HL-60 (cell line): ENCODE measurements at places on chromosomes 16 and 17.

- no peak for DNase-seq
These were observed 50.9 kb upstream of the TEKT3 start for GRCh38 chr17:15392326-15392741.

GRCh38 chr16:89023151-89023551 lies 46.1 kb upstream of the CBFA2T3 start:
- DNase-seq, result no peak

- DNase-seq, result no peak
These were observed 292.7 kb downstream of the HAPSTR1 start for GRCh38 chr16:9384141-9384540.

GRCh38 chr16:22710326-22710725 lies 103.6 kb upstream of the HS3ST2 start:
- DNase-seq, result no peak

DNA sequence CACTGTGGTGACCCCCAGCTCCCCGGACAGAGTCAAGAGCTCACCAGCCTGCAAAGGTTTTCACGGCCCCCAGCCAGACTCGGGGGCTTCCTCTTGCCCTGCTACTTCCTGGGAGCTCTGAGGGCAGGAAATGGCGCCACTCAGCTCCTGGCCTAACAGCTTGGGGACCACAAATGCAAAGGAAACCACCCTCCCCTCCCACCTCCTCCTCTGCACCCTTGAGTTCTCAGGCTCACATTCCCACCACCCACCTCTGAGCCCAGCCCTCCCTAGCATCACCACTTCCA lies 375 bp upstream of the SPN start:
- peak; percentile 94 for DNase-seq

DNA sequence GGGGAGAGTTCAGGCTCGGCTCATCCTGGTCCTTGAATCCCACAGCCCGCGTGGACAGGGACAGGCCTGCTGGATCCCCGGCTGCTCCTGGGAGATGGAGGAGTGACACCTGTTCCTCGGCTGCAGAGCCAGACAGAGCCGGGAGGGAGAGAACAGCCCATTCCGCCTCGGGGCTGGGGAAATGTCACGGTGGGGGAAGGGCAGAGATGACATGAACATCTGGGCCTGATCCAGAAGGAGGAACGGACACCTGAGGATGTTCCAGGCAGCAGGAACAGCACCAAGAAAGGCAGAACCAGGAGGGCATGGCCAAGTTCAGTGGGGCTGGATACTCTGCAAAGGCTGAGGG lies 2.1 kb downstream of the ZNF764 start:
- DNase-seq, result no peak

DNA sequence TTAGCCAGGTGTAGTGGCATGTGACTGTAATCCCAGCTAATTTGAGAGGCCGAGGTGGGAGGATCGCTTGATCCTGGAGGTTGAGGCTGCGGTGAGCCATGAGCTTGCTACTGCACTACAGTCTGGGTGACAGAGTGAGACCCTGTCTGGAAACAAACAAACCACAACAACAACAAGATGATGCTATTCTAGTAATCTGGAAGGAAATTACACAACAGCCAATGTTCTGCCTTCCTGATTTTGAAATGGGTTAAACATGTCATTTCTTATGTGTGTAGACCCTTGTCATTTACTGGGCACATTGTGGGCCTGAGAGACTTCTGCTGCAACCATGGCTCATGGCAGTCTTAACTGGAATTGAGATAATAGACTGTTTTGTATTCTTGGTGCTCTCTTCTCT lies 5.9 kb downstream of the COQ7 start:
- no peak for DNase-seq

GRCh38 chr17:7439462-7440112 lies at the start of gene FGF11:
FGF11 (plus strand) TSS chr17:7439512; CDS start chr17:7439621, 109 bp downstream.
- DNase-seq, result no peak

GRCh38 chr17:17783825-17784656 lies 52.7 kb downstream of the SREBF1 start:
- DNase-seq, result no peak

GRCh38 chr17:43813386-43813785 lies 19.6 kb downstream of the MPP3 start:
- no peak for DNase-seq

GRCh38 chr17:80802626-80803450 lies 188.8 kb upstream of the CHMP6 start:
- no peak for DNase-seq

- no peak for DNase-seq
These were observed 4.3 kb downstream of the BANP start for GRCh38 chr16:87955302-87956097.

DNA sequence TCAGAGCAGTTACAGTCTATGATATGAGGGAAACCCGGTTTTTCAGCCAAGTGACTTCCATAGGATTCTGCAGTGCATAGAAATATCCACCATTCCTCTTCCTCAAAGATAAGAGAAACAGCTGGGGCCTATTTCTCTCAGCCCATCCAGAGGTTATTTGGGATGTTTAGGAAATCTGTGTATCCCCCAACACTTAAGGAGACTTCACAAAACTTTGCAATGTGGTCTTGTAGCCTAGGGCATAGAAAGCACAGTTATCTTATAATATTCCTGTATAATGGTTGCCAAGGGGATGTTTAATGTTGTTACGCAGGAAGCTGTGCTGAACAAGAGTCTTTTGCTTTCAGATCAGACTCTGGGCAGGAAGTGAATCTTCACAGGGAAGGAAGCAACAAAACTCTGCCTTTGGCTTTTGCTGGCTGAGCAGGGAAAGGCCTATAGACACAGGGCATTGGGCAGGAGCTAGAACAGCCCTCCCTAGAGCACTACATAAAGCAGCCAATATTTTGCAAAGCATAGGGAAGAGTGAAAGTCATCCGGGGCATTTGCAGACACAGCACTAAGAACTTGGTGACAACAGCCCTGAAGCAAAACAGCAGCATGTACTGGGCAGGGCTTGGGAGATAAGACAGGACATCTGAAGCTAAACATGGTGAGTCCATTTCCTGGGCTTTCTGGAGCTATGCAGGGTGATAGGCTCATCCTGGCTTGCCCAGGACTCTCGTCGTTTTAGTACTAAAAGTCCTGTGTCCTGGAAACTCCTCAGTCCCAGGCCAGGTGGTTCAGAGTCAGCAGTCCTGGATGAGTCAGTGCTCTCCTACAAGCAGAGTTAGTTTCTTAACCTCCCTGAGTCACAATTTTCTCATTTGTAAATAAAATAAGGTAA lies 18.7 kb upstream of the BEAN1 start:
- peak; percentile 35 for DNase-seq

DNA sequence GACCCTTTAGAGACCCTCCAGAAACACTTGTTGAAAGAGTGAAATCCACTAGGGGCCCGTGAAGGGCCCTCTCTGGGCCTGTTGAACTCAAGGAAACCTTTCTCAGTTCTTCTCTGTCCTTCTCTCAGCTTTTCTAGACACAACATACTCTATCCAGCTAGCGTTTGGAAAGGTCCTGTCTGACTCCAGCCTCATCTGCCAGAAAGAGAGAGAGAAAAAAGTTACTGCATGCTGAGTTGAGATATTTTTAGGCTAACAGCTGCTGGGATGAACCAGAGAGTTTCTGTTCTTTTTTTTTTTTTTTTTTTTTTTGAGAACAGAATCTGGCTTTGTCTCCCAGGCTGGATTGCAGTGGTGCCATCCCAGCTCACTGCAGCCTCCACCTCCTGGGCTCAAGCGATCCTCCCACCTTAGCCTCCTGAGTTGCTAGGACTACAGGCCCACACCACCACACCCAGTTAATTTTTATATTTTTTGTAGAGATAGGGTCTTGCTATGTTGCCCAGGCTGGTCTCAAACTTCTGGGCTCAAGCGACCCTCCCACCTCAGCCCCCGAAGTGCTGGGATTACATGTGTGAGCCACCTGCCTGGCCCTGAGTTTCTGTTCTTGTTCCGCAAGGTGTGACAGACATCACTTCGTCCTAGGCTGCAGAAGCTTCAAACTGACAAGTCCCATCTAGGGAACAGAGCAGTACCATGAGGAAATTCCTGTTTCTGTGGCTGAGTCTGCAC lies 14.9 kb upstream of the TEX2 start:
- no peak for DNase-seq

DNA sequence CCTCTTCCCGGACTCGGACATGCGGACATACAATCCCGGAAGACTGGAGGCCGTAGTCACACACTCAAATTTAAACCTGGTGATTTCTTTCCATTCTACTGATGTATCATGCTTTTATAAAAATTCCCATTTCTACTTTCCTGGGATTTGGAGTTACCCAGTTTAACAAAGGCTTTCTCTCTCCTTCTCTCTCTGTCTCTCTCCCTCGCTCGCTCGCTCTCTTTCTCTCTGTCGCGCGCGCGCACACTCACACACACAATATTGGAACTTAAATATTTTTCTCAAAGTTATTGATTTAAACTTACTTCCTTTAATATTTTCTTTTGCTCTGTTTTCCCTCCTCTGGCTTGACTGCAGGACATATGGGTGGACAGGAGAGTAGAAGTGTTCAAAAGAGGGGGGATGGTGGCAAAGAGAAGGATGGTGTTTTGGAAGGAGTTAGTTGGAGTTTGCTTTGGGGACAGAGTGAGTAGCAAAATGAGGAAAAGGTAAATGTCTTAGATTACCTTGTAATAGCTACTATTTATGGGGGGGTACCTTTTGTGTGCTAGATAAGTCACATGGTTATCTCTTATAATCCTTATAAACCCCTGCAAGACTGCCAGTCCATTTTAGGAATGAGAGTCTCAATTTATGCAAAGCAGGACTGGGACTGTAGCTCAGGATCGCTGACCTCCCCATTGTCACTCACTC lies 878 bp upstream of the TRIM25 start:
- DNase-seq, result no peak

- DNase-seq, result no peak
These were observed 242.7 kb downstream of the GSG1L start for GRCh38 chr16:27820646-27821345.

GRCh38 chr17:4777969-4778760 lies 6.5 kb downstream of the TM4SF5 start:
- no peak for DNase-seq

DNA sequence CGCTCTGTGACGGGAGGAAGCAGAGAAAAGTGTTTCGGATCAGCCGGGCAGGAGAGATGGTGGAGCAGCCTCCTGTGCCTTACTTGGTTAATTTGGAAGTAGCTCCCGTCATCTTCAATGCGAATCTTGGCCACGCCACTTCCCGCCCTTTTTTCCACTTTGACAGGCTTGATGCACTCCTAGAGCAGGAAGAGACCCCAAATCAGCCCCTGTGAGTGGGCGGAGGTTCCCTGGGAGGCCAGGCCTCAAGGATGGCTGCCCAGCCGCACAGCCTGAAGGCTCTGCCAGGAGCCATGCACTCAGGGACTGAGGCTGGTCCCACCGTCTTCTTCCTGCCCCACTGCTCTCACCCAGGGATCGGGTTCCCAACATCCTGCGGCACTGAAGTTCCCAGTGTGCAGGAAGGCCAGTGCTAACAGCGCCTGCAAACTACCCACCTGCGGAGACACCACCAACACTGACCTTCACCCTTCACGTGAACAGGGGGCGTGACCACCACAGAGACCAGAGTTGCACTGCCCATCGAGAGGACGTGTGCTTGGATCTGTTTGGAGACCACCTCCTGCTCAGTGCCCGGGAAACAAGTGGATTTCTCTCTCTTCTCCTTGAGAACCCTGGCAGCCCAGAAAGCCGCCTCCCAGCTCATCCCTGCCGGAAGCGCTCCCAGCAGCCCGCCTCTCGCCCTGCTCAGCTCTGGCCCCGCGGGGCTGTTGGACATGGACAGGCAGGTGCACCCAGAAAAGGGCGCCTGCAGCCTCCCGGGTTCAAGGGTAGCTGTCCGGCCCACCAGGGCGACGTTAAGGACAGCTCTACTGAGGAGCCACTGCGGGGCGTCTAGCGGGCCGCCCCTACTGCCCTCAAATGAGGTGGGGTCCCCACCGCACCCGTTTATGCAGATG lies 988 bp downstream of the CIAO3 start:
- DNase-seq, result no peak

GRCh38 chr16:89822188-89823086 lies 5.8 kb upstream of the SPIRE2 start:
- DNase-seq, result no peak

- DNase-seq, result no peak
These were observed 16.3 kb downstream of the SNX11 start for GRCh38 chr17:48123776-48124388.

DNA sequence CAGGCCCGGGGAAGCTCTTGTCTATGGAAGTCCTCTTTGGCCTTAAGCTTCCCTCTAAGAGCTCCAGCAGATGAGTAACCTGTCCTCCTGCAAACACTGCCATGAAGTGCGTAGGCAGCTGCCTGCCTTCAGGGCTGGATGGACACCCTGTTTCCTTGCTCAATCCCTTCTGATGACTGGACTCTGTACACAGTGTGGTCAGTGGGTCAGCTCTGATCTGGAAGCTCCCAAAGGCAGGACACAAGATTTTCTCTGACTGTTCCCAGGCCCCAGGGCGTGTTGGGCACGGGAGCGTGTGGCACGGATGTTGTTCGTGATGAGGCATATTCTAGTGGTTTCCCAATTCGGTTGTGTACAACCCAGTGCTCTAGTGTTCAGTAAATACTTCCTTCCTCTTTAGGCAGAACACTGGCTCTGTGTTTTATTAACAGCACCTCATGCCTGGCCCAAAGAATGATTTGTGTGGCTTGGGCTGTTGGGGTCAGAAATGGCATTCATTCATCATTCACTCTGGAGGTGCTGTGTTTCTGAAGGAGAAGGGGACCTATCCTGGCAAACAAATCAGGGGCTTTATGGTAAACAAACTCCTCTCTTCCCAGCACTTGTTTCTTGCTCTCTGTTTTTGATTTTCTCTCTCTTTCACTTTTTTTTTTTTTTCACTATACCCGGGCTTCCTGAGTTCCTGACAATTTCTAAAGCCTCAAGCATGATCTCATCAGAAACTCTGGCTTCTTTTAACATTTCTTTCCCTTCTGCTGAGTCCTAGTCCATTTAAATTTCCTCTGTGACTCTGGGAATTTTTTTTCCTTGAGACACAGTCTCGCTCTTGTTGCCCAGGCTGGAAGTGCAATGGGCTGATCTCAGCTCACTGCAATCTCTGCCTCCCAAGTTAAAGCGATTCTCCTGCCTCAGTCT lies 12.0 kb upstream of the RNF157 start:
- peak; percentile 73 for DNase-seq

GRCh38 chr17:550463-551180 lies 164.0 kb downstream of the VPS53 start:
- DNase-seq, result no peak

DNA sequence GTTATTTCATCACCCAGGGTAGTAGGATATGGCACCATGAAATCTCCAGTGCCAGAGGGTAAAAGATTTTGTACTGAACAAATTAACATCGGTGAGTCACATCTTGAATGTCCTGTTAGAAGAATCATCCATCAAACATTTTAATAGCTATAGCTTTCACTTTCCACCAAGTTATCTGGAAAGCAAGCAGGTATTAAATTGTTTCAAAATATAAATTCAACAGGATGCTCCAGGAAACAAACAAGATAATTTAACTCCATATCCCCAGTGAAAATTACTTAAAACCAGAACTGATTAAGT lies 2.4 kb downstream of the VEZF1 start:
- no peak for DNase-seq
